ENCODE measurements at places on chromosomes 16 and 17.
A peak's percentile ranks its signal among the peaks of the same experiment; 100 is the strongest.

- no peak for DNase-seq
These were observed 32.4 kb upstream of the RPTOR start for GRCh38 chr17:80512233-80512632.

DNA sequence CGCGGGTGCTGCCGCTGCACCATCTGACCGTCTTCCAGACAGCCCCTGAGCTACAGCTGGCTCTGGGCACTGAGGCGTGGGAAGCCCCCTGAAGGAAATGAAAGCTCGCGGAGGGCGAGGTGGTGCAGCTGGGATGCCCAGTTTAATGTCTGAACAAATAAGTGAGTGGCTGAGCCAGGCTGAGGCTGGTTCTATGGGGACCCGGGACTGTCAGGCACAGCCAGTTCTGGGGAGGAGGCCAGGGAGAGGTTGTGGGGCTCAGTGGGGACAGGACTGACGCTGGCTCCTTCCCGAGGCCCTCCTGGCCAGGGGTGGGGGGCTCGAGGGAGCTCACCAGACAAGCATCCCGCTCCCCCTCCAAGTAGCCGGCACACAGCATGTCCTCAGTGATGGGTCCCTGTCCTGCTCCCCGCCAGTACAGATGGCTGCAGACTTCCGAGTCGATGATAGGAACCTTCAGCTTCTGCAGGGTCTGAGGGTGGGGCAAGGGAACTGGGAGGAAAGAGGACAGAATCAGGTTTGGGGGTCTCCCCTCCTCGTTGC lies 4.4 kb downstream of the PRSS22 start:
- DNase-seq, result no peak

- DNase-seq, result no peak
These were observed 412.0 kb downstream of the TMEM114 start for GRCh38 chr16:8178271-8178670.

GRCh38 chr17:68850749-68851510 lies 104.3 kb downstream of the ABCA8 start:
- DNase-seq, result no peak

DNA sequence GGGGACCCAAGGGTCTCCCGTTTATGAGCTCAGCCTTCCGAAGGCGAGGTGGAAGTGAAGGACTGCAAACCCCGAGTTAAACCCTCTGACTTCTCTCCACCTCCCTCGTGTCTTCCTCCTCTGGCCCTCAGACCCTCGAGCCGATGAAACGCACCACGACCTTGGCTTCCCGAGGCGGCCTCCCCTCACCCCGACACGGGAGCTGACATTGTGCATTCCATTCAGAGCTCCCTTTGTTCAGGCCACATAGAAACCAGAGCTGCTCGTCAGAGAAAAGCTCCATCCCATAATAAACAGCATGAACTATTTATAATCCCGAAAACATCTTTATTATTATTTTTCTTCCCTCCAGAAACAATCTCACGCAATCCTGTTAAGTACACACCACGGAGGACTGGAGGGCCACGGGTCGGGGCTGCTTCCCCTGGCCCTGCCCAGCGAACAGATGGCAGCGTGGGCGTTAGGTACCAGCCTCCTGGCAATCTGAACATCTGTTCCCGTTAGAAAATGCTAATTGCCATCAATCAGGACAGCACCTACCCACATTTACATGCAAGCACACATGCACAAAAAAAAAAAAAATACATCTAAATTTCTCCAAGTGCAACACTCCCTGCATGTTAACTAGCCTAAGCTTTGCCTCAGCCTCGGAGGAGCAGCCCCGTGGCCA lies 145.7 kb downstream of the RBFOX3 start:
- no peak for DNase-seq

- no peak for DNase-seq
These were observed 106.7 kb upstream of the SDK2 start for GRCh38 chr17:73750975-73751374.

DNA sequence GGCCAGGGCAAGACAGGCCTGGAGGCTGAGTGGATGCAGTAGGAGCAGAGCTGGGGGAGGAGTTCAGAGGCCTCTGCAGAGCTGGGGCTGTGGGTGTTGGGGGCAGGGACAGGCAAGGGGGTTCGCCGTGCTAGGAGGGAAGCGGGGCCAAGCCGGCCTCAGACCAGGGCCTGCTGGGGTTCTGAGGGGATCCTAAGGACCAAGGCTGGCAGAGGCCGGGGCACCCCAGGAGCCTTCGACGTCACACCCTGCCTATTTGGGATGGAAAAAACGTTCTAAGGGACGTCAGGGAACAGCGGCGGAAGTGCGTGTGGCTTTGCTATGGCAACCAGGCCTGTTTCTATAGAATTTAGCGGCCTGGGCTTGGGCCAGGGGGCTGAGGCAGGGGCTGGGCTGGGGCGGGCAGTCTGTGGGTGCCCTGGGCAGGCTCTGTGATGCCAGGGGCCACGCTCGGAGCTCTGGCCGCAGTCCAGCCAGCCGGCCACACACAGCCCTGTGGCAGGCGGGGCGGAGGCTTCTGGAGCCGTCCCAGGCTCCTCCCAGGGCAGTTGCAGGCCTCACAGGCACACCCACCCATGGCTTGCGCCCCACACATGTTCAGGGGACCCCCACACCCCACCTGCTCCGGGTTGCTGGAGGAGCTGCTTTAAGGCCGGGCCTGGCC lies 3.7 kb downstream of the TRAF7 start:
- no peak for DNase-seq

DNA sequence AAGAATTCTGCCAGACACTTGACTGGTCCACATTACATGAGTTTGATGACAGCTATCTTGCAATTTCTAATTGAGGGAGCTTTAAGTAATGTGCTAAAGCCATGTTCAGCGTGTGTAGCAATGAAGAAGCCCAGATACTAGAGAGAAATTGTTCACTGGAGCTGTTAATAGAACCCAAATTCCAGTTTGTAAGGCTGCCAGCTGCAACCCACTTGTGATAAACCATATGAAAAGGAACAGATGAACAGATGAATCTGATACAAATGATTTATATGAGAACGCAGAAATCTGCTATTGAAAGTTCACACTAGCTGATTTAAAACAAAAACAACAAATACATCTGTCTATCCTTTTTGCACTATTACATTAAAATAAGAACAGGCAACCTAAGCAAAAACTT lies 6.2 kb downstream of the NACA2 start:
- DNase-seq, result no peak

DNA sequence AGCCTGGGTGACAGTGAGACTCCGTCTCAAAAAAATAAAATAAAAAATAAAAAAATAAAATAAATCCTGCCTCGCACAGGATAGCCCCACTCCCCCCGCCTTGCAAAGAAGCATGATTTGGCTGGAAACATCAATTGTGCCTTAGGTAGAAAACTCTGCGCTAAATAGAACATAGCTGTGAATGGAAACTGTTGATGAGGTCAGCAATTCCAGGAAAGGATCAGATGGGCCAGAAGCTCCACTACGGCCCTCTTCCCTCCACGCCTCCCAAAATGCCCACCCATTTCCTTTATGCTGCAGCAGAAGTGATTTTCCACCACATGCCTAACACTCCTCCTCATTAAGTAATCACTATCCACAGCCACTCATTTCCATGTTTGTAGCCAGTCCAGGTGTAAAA lies 473.4 kb downstream of the XYLT1 start:
- no peak for DNase-seq

DNA sequence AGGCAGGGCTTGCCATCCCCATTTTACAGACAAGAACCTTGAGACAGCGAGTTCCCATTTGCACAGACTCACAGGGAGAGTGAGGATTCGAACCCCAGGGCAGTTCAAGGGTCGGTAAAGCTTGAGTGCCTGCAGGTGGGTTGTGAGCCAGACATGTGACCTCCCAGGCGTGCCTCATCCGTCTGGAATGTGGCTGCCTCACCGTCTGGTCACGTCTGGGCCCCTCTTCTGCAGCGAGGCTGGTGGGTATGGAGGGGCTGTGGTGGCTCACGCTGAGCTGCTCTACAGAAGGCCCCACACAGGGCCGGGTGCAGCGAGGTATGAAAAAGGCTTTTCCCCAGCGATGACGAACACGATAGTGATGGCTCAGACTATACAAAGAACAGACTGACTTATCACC lies 35.8 kb upstream of the LHX1 start:
- DNase-seq, result no peak

- no peak for DNase-seq
These were observed 31.1 kb downstream of the RAI1 start for GRCh38 chr17:17712268-17712924.

DNA sequence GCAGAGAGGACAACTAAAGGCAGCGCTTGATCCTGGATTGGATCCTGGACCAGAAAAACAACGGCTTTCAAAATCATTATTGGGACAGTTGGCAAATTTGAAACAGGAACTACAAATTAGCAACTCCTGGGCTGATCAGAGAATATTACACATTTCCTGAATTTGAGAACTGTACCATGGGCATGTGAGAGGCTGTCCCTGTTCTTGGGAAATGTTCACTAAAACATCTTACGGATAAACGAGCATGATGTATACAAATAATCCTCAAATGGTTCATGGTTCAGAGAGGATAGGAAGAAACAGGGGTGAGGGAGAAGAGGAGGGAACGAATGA lies 2.3 kb upstream of the ITGAE start:
- DNase-seq, result no peak

DNA sequence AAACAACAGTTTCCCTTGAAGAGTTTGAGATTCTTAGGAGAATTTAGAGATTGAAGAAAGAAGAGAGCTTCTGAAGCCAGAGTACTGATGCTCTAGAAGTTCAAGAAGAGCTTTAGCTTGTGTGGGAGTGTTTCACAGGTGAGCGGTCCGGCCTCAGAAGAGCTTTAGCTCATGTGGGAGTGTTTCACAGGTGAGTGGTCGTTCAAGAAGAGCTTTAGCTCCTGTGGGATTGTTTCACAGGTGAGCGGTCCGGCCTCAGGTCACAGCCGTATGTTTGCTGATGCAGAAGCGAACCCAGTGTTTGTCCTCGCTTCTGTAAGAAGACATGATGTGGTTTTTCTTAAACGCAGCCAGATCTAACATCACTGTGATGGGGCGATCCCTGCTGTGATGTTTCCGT lies 76.4 kb downstream of the SEC14L1 start:
- no peak for DNase-seq

GRCh38 chr17:14203388-14203787 lies 33.3 kb downstream of the CDRT15 start:
- DNase-seq, result no peak

- DNase-seq, result no peak
These were observed 215.8 kb downstream of the RBFOX3 start for GRCh38 chr17:79395066-79395465.

DNA sequence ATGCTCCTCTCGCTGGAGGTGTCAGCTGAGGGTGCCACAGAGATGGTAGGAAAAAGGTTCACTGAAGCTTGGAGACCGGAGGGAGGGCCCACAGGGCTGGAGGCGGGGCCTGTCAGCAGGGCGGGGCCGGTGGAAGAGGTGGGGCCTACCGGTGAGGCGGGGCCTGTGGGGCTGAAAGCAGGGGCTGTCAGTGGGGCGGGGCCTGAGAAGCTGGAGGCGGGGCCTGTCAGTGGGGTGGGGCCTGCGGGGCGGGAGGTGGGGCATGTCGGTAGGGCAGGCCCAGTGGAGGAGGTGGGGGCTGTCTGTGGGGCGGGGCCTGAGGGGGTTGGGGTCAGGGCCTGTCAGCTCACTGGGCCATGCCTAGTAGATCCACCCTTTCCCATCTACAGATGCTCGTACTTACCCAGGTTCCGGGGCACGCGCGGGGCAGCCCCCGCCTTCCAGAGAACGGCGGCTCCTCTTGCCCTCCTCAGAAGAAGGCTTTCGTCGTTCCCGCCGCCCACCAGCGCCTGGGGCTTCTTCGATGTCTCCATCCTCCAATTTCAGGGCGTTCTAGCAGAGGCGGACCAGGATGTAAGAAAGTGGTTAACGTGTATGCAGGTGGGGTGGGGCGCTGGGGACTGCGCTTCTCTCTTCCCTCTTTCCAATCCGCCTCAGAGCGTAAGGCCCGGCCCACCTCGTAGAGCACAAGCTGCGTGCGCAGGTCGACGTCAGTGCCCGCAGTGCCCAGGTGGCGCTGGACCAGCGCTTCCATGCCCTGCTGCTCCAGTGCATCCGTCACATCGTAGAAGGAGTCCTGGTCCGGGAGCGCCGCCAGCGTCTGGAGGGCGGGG lies 9.8 kb downstream of the TMEM208 start:
- no peak for DNase-seq

DNA sequence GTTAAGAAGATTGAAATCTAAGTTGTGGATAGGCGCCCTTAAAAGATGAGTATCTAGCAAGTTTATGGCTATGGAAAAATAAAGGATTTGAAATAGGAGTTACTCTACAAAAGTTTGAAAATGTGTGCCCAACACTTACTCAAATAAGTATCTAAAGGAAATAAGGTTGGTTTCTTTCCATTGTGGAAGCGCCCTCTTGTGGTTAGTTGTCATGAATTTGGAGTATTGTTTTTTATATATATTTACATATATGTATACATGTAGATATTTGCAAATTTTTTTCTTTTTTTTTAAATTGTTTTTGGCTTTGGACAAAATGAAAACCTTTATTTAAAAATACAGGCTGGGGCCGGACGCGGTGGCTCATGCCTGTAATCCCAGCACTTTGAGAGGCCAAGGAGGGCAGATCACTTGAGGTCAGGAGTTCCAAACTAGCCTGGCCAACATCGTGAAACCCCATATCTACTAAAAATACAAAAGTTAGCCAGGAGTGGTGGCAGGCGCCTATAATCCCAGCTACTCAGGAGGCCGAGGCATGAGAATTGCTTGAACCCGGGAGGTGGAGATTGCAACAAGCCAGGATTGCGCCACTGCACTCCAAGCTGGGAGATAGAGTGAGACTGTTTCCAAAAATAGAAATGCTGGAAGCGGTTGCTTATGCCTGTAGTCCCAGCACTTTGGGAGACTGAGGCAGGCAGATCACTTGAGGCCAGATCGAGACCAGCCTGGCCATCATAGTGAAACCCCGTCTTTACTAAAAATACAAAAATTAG lies 24.0 kb upstream of the VPS4A start:
- no peak for DNase-seq

DNA sequence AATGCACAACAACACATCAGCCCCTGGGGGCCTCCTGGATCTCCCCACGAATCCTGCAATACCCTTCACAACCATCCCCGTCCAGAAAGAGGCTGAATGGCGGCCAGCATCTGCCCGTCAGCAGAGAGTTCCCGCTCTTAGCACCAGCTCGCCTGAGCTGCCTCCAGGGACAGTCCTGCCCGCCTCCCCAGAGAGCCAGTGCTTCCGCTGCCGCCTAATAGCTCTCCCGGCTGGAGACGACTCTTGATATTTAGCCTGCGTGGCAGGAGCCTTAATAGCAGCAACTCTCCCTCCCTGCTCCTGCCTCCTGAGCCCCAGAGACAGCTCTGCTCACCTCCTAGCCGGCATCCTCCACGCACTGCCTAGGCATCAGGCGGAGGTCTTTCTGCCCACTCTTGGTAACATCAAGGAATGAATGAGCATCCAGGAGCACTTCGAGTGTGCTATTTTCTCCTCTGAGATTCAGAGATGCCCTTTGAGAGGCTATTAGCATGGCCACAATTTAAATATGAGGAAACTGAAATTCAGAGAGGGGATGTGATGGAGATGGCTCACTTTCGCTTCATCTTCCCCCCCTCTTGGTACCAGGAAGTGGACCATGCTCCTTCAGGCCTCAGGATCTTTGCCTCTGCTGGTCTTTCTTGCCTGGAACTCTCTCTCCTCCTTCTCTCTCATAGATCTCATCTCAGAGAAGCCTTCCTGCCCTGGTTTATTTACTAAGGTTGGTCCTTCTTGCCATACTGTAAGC lies 67.9 kb downstream of the RAI1 start:
- DNase-seq, result peak; percentile 9

- DNase-seq, result no peak
These were observed 4.2 kb upstream of the MRM1 start for GRCh38 chr17:36597226-36597625.

- no peak for DNase-seq
These were observed 215.9 kb upstream of the TNRC6C start for GRCh38 chr17:77742579-77742978.

- DNase-seq, result no peak
These were observed 4.0 kb downstream of the FBXO39 start for GRCh38 chr17:6780001-6780400.

GRCh38 chr17:44976206-44976605 lies 8.1 kb upstream of the C1QL1 start:
- DNase-seq, result no peak
